ENCODE measurements at places on chromosomes 3 and 15. TPM values are rescaled to one million over a fixed set of nuclear protein-coding genes. Genes with fewer than 3 reads are reported as not detected.

The SLC2A2 gene
- total RNA-seq, result not detected

The CXCR6 gene
- 0.87 TPM for total RNA-seq

The TMIE gene
- total RNA-seq, result not detected

- no peak for ATAC-seq
Observed at GRCh38 chr3:194756791-194757325, 71.2 kb downstream of the FAM43A start.

- no peak for ATAC-seq
Observed at GRCh38 chr3:195847055-195847950, 35.6 kb upstream of the MUC4 start.
